Thyroid gland (tissue), 4 donors: ENCODE measurements at places on chromosomes 2 and 18. TPM values are rescaled to one million over a fixed set of nuclear protein-coding genes. Genes with fewer than 3 reads are reported as not detected.

Gene TXNDC2
- not detected for total RNA-seq

- no peak overlapping the region for H3K27ac ChIP-seq
- no peak for DNase-seq
- no peaks in the 10 kb centered on the region for H3K27me3 ChIP-seq
These were observed 34.1 kb upstream of the ZDBF2 start for GRCh38 chr2:206240327-206240726.

DNA sequence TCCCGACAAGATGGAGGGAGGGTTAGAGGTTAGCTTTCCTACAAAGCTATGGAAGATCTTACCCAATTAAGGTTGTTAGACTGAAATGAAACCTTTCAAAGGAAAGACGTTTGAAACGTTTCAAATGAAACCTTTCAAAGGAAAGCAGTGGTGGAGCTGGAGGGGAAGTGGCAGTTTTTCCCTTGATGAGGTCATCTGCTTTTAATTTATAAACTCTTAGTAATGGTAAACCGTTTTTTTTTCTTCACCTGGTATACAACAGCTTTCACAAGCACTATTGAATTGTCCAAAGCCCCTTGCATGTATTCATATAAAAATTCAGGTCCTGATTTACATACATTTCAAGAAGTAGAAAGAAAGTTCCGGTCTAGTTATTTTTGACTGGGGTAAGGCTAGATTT lies 7.4 kb downstream of the PMAIP1 start:
- no peaks in the 10 kb centered on the region for H3K27me3 ChIP-seq
- no peak overlapping the region for H3K4me3 ChIP-seq
- no peaks in the 10 kb centered on the region for H3K4me1 ChIP-seq
- no peak for DNase-seq

Gene PEX13
- total RNA-seq, result 71.3 TPM

- H3K27ac ChIP-seq, result no peak overlapping the region
- H3K4me1 ChIP-seq, result no peaks in the 10 kb centered on the region
These were observed 155.5 kb downstream of the IKZF2 start for GRCh38 chr2:212995920-212996319.

Gene ASAP2
- total RNA-seq, result 40.3 TPM

Gene RPE
- total RNA-seq, result 190 TPM

- no peaks in the 10 kb centered on the region for H3K36me3 ChIP-seq
- H3K27me3 ChIP-seq, result no peaks in the 10 kb centered on the region
- DNase-seq, result no peak
- no peak overlapping the region for H3K27ac ChIP-seq
- H3K4me3 ChIP-seq, result no peak overlapping the region
- no peaks in the 10 kb centered on the region for H3K4me1 ChIP-seq
These were observed 820.8 kb upstream of the FAM98A start for GRCh38 chr2:34419856-34420255.

- no peak overlapping the region for H3K27ac ChIP-seq
- no peak overlapping the region for H3K4me3 ChIP-seq
- H3K36me3 ChIP-seq, result no peaks in the 10 kb centered on the region
- DNase-seq, result no peak
These were observed 91.9 kb upstream of the STK17B start for GRCh38 chr2:196263181-196263747.

Gene ZNF2
- total RNA-seq, result 5.8 TPM

Gene COL3A1
- total RNA-seq, result 76.1 TPM

DNA sequence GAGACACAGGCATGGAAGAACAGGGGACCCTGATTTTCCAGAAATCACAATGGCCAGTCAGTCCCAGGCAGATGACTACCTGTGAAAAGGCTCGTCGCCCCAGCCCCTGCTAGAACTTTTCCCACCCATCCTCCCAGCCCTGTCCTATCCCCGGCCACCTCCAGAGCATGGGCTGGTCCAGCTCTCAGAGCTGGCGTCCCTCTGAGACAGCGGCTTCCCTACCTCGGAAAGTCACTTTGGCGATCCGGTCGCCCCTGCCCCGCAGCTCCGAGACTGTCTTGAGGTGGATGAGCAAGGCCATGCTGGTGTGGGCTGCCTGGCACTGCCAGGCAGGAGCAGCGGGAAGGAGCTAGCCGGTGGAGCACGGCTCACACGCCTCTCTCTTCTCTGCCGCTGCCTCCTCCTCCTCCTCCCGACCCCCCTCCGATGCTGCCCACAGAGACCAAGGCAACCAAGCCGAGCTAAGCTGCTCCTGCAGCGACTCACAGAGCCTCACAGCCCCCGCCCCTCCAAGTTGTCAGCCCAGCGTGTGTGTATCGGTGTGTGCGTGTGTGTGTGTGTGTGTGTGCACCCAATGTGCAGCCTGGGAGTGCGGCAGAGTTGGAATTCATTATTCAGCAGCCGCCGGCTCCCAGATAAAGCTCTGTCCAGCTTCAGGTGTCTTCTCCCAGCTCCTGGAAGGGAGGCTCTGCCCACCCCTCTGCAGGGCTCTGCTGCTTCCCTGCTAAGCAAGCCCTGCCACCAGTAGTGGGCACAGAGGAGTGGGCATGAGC lies 80.5 kb upstream of the OTOF start:
- no peaks in the 10 kb centered on the region for H3K27me3 ChIP-seq
- no peaks in the 10 kb centered on the region for H3K36me3 ChIP-seq
- no peak overlapping the region for H3K27ac ChIP-seq
- no peak overlapping the region for H3K4me3 ChIP-seq
- DNase-seq, result peak; percentile 31
- H3K4me1 ChIP-seq, result peaks cover 16% of the 10 kb centered on the region

Gene IL36RN
- not detected for total RNA-seq

DNA sequence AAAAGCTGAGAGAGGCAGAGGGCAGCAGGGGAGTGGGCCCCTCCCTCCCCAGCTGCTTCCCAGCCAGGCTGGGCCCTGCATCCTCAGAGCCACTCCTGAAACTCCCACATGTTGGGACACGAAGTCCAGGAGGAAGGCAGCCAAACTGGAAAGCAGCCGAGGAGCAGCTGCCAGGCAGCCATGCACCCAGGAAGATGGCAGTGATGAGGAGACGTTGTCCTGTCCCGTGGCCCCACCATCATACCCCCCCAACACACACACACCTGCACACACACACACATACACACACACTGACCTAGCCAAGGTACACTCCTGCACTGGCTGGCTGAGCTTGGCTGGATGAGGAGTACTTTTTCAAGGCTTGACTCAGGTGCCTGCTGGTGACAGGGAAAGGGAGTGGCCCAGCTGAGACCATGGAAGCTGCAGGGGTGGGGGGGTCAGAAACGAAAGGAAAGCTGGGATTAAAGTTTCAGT lies 106.0 kb downstream of the CYP26B1 start:
- DNase-seq, result no peak
- H3K36me3 ChIP-seq, result no peaks in the 10 kb centered on the region
- H3K4me1 ChIP-seq, result no peaks in the 10 kb centered on the region

DNA sequence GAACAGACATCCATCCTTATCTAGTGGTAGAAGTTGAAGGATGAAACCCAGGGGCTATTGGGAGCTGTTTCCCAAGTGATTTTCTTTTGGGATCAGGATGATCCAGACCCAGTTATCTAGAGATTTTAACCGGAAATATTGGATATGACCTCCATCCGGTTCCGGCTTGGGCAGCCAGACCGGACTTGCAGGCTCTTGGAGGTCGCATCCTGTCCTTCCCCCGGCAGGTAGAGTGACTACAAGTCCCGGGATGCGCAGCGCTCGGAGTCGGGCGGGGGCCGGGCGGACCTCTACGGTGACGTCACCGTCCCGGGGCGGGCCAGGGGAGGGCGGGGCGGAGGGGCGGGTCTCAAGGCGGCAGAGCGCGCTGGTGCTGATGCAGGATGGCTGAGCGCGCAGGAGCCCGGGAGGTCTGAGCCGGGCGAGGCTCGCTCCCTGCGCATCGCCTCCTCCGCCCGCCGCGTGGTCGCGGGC lies at the start of gene KIF5C:
Gene KIF5C, plus strand, starts transcription at position 360 of the 474 bp plus-strand sequence. CDS start 391 bp downstream, outside the sequence.
- H3K4me3 ChIP-seq, result peak within 1 kb of the TSS; percentile 41
- H3K36me3 ChIP-seq, result no peaks in the 10 kb centered on the region
- DNase-seq, result peak; percentile 77
- H3K4me1 ChIP-seq, result peaks cover 22% of the 10 kb centered on the region
- H3K27ac ChIP-seq, result no peak within 1 kb of the TSS
- peaks cover 6% of the 10 kb centered on the region for H3K27me3 ChIP-seq
